Myometrial cell (primary cell): ENCODE measurements at places on chromosomes 12 and 14. TPM values are rescaled to one million over a fixed set of nuclear protein-coding genes. Genes with fewer than 3 reads are reported as not detected.

Gene AVPR1A
- not detected in 2 replicates for total RNA-seq

Gene SLCO1B1
- total RNA-seq, result not detected in 2 replicates

Gene KCNMB4
- under 0.01 and 0.71 TPM in 2 replicates for total RNA-seq

Gene STYK1
- total RNA-seq, result 0.35 TPM in 1 of 2 replicates, not detected in the other

Gene MYF6
- not detected in 2 replicates for total RNA-seq

Gene ANO2
- not detected in 2 replicates for total RNA-seq

Gene RERGL
- not detected in 2 replicates for total RNA-seq

Gene HPD
- total RNA-seq, result 1.2 and 2.8 TPM in 2 replicates

Gene MRPS35
- 37.5 and 65.6 TPM in 2 replicates for total RNA-seq

Gene LBHD2
- not detected in 2 replicates for total RNA-seq

Gene TESPA1
- total RNA-seq, result not detected in 2 replicates

Gene SERPINA5
- not detected in 2 replicates for total RNA-seq

Gene AQP6
- total RNA-seq, result not detected in 2 replicates

Gene ASIC1
- total RNA-seq, result 1.4 TPM in 2 replicates

Gene TAS2R19
- total RNA-seq, result not detected in 2 replicates

Gene KCNA5
- not detected in 2 replicates for total RNA-seq

Gene FGF23
- total RNA-seq, result not detected in 2 replicates

Gene SMIM41
- total RNA-seq, result not detected in 2 replicates

Gene DDX47
- total RNA-seq, result 84.7 and 96.3 TPM in 2 replicates

Gene KRT85
- total RNA-seq, result not detected in 2 replicates

Gene HAL
- not detected in 2 replicates for total RNA-seq

Gene TSPAN8
- total RNA-seq, result not detected in 2 replicates

Gene TRIM9
- under 0.01 and 0.58 TPM in 2 replicates for total RNA-seq
